ENCODE measurements at places on chromosomes 11 and 22.

- no peak for DNase-seq
Observed at GRCh38 chr11:111422494-111423249, 43.6 kb upstream of the POU2AF1 start.

- no peak for DNase-seq
Observed at GRCh38 chr11:78359921-78360320, 57.7 kb downstream of the GAB2 start.

- no peak for DNase-seq
Observed at GRCh38 chr11:82802710-82803109, 69.0 kb upstream of the FAM181B start.

GRCh38 chr11:95793116-95793515, 2.8 kb downstream of the CEP57 start:
- DNase-seq: no peak

- no peak for DNase-seq
Observed at GRCh38 chr11:72333661-72334060, 89.7 kb upstream of the PHOX2A start.

GRCh38 chr11:83008581-83008923, 63.1 kb downstream of the RAB30 start:
- no peak for DNase-seq

- no peak for DNase-seq
Observed at GRCh38 chr11:108432783-108433182, 34.5 kb downstream of the C11orf65 start.

DNA sequence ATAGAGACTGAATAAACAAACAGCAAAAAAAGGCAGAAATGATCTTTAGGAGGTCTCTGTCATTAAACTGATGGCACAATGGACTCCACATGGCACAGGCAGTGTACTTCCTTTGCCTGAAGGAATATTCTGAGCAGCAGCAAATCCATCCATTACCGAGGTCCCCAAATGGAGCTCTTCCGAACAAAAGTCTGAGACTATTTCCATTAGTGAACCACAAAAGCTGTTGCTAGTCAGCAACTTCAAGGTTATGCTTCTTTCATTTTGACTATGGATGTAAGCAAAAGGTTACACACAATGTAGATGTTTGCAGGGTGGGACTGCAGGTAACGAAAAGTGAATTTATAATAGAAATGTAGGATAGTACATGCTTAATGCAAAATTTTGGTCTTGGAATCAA, 14.5 kb downstream of the NARS2 start:
- DNase-seq: no peak

DNA sequence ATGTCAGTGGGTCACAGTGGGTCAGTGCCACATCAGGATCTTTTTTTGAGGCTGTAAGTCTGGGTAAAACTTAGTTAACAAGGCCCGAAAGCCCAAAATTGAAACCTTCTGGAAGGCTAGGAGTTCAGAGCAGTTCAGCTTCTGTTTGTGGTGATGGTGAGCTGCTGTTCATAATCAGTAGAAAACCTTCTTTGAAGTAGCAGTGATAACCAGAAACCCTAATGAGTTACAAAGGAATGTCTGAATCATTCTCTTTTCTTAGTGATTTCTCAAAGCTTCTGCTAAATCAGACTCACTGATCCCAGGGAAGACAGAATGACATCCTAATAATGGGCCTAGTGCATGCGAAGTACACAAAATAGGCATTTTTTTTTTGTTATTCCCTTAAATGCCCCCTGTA, 124.7 kb downstream of the PARVA start:
- DNase-seq: no peak

DNA sequence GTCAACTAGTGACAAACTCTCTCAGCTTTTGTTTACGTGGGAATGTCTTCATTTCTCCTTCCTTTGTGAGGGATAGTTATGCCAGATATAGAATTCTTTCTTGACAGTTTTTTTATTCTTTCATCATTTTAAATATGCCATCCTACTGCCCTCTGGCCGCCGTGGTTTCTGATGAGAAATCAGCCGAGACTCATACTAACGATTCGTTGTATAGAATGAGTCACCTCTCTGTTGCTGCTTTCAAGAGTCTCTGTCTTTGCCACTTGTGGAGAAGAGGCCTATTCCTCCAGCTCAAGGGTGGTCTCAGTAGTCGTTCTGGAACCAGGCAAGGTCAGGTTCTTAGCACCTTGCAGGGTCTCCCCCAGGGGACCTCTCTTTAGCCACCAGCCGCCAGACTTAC, 8.0 kb downstream of the MYO7A start:
- no peak for DNase-seq
